ENCODE measurements at places on chromosomes 4 and X. TPM values are rescaled to one million over a fixed set of nuclear protein-coding genes. Genes with fewer than 3 reads are reported as not detected.

The LEF1 gene
- 84.4 TPM for total RNA-seq

The F11 gene
- total RNA-seq: 0.42 TPM

The GRIA2 gene
- total RNA-seq: not detected

The FGF13 gene
- 55.6 TPM for total RNA-seq

The TRAM1L1 gene
- 6.4 TPM for total RNA-seq

The ASMT gene
- not detected for total RNA-seq

- DNase-seq: no peak
These were observed 176.4 kb downstream of the SNCA start for GRCh38 chr4:89660444-89661172.

- DNase-seq: no peak
These were observed 111.1 kb downstream of the HMX1 start for GRCh38 chr4:8760561-8760960.

GRCh38 chrX:20362268-20363267, 95.9 kb upstream of the RPS6KA3 start:
- peak; percentile 79 for DNase-seq

- DNase-seq: no peak
These were observed 226.3 kb upstream of the PGRMC2 start for GRCh38 chr4:128513664-128514484.

- DNase-seq: no peak
These were observed 151.3 kb upstream of the NUDT6 start for GRCh38 chr4:123073650-123074049.

GRCh38 chr4:8377103-8378075, 63.1 kb downstream of the ACOX3 start:
- DNase-seq: no peak

- peak; percentile 79 for DNase-seq
These were observed 579.7 kb downstream of the SPRY1 start for GRCh38 chr4:123976285-123976684.

DNA sequence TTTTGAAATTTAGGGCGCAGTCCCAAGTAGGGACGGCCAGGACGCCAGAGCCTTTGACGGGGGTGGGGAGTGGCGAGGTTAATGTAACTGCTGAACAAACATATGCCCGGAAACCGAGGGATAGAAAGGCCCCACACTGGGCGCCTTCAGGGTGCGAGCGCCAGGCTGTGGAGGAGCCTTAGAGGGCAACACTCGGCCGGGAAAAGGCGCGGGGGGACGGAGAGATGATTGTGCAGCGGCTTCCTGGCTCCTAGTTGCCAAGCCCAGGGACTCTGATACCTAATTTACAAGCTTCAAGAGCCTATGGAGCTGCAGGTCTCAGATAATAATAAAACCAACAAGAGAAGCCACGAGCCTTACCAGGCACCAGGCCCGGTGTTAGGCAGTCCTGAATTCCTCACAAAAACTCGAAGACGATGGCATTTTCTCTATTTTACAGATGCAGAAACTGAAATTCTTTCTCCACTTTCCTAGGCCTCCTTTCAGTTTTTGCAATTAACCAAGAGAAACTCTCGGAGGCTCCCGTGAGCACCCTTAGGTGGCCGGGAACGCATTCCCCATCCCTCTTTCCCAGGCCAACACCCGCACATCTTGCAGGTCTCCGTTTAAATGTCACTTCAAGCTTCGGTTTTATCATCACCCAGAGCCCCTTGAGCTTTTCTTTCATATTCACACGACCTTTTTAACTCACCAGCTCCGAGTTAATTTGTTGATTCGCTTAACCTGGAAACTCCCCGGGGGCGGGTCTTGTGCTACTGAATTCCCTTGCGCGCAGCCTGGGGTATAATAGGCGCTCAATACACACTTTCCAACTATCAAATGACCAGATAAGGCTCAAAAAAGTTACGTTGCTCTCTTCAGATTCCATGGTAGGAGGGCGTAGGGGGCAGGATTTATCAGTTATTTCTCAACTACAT, 6.4 kb upstream of the GSX2 start:
- no peak for DNase-seq

DNA sequence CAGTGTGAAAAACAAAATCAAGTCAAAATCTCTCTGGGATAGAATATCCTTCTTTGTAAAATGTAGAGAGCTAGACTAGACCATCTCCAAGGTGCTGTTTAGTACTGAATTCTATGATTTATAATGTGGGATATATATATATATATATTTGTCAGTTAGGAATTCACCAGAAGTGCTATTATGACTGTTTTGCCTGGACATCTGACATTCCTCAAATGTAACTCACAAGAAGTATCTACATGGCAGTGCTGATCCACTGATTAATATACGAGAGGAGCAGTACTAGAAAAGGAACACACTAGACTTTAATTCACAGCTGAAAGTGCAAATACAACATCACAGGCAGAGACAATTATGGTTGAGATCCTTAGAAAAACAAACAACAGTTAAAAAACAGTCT, 208.9 kb downstream of the GBA3 start:
- DNase-seq: no peak

DNA sequence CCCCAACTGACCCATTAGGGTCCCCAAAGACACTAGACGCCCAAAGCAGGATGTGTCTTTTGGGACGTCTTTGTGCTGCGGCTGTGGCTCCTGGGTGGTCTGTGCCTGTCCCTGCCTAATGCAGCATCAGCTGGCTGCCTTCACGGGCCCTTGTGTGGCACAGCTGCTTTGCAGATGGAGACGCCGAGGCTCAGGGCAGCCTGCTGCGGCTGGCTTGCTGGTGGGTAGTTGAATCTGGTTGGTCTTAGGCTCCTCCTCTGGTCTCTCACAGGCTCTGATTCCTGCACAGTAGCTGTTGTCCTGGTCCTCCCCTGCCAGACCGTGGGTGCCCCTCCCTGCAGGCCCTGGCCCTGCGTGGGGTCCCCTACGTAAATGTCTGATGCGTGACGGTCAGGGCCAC, 8.1 kb downstream of the CPZ start:
- DNase-seq: peak; percentile 94

DNA sequence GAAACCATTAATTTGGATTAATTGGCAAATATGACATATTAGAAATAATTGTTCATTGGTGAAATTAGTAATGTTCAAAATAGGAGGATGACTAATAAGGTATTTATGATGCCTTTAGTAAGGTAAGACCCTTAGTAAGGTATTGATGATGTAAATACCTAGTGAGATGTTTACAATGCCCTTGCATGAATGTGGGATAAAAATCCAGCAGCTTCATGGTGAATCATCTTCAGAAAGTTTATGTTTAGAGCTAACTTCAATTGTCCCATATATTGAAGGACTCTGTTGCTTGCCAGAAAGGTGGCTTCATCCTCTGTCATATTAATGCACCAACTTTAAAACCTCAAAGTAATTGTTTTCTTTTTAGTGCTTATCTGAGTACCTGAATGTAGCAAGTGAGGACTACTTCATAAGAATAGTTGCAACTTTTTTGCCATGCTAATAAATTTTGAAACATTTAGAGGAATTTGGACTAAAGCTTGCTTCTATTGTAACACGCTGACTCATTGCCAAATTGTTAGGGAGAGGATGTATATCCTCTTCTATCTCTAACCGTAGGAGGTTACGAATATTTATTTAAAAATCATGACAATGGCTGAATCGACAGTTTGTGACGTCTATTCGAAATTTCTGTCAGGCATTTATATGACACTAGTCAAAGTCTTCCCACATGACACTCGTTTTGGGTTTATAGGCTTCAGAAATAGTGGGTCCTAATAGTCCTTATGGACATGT, 174.1 kb upstream of the HS3ST1 start:
- DNase-seq: no peak

GRCh38 chr4:154086247-154086646, 297.4 kb upstream of the SFRP2 start:
- DNase-seq: no peak

DNA sequence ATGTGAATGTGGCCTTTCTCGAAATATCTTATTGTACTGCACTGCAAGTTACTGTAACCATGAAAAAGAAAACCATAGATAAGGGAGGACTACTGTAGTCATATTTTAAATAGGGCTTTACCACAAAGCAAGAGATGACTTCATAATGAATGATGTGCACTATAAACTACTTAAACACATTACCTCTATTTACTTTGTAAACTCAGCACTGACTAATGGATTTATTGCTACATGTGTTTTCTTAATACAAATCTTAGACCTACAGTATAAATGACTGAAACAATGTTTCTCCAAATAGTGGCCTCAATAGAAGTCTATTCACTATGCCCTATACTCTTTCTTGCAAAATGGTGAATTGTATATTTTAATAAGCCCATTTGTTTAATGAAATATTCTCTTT, 61.1 kb downstream of the HDX start:
- DNase-seq: no peak

DNA sequence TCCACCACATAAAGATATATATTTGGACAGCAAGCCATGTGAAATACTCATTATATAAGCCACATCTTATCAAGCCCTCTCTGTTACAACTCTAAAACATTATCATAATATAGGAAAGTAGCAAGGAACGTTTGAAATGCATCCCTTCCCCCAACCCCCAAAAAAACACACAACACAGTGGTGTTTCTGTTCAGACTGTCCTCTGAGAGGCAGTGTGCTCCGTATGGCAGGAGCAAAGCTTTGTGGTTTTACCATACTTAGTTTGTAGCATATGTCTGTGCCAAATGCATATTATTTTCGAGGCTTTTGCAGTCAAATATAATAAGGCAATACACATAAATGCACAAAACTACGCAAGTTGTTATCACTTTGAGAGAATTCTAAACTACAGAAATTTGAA, 194.2 kb downstream of the RAPGEF2 start:
- DNase-seq: no peak

DNA sequence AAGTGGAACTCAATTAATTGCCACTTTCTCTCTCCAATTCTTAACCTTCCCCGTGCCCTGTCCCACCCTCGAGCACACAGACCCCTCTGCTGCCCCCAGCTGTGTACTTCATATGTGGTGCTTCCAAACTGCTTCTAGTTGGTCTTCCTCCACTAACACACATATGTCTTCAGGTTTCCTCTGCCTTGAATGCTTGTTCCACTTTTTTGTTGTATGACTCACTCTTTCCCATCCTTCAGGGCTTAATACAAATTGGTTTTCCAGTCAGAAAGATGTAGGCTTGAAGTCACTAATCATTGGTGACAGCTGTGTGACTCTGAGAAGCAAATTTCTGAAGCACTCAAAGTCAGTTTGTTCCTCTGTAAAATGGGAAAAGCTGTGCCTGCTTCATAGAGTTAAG, 30.6 kb downstream of the TRIM2 start:
- no peak for DNase-seq

DNA sequence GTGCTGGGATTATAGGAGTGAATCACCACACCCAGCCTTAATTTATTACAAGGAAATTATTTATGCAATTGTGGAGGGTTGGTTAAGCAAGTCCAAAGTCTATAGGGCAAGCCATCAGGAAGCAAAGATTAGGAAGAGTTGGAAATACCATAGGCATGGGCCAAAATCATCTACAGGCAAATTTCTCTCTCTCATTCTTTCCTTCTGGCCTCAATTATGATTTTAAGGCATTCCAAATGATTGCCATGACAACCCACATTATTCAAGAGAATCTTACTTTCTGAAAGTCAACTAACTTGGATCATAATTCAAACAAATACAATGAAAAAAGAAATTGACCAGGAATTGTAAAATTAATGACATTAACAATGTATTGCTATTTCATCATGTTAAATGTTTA, 400.8 kb downstream of the GPM6A start:
- no peak for DNase-seq

- DNase-seq: no peak
These were observed 64.7 kb upstream of the SPP1 start for GRCh38 chr4:87910795-87911194.

DNA sequence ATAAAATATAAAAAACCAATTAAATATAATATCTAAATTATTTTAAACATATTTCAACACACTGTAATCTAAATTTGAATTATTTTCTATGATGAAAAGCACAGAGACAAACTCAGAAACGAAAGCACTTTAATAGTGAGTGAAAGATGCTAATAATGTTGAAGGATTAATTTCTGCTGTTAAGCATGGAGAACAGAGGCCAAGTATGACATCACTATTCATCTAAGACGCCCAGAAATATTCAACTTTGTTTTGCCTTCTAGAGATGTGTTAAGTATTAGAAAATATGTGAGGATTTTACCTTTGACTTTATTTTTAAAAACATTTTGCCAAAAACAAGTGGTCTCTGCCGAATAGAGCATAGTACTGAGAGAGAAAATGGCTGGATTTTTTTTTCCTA, 19.3 kb downstream of the ARHGEF6 start:
- no peak for DNase-seq

DNA sequence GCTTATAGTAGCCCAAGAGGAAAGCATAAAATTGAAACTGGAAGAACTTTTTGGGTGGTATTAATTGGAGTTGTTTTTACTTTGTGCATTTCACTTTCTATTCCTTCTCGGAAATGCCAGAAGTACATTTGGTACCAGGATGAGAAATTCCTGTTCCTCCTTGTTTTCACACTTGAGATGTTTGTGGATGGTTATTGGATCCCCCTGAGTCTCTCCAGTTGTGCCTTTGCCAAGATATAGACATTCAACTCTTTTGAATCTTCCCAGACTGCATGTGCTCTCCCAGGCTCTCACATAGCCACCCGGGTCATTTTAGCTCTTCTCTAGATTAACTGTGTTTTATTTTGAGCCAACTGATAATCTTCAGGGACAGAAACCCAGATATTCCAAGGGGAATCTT, 120.5 kb downstream of the AFF1 start:
- DNase-seq: no peak

DNA sequence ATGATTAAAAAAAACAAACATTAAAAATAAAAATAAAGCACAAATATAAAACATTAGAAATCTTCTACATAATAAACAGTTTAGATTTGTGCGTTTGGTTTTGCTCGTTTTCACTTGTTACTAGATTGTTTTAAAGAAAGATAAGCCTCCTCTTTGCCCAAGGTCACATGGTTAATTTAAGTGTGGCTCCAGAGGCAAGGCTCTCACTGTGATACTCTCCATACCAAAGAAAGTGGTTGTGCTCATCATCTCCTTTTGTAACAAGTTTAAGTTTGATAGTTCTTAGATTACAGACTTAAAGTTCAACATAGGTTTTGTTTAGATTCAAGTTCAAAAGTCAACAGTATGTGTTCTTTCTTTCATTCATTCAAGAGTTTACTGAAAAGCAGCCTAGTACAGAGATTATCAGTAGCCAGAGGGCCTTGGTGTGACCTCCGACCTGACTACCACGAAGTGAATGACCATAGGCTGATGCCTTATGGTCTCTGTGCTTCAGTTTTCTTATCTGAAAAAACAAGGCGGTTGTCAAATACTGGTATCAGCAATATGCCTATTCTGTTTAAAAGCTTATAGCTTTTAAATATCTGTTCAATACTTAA, 133.2 kb downstream of the ZAR1 start:
- no peak for DNase-seq

- DNase-seq: no peak
These were observed 161.8 kb downstream of the NAA11 start for GRCh38 chr4:79163981-79164490.

GRCh38 chrX:12911122-12911470, 4.7 kb downstream of the TLR8 start:
- no peak for DNase-seq

DNA sequence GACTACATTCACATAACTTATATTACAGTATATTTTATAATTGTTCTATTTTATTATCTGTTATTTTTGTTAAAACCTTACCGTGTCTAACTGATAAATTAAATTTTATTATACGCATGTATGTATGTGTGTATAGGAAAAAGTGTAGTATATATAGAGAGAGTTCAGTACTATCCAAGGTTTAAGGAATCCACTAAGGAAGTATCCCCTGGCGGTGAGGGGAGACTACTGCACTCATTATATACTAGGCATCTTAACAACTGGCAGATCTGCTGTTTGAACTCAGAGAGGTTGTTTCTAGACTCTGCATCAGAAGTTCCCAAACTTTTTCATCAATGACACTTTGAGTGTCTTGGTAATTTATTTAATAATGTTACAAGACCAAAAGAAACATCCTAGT, 70.9 kb downstream of the NDST4 start:
- no peak for DNase-seq
